Activated gamma-delta T cell treated with anti-CD3 and anti-CD28 coated beads, Interleukin-2, amount 50 U/mL, for 16 hours (primary cell): ENCODE measurements at places on chromosomes 6 and 20.

- no peak for DNase-seq
Observed at GRCh38 chr20:19968028-19968427, 49.1 kb upstream of the NAA20 start.

DNA sequence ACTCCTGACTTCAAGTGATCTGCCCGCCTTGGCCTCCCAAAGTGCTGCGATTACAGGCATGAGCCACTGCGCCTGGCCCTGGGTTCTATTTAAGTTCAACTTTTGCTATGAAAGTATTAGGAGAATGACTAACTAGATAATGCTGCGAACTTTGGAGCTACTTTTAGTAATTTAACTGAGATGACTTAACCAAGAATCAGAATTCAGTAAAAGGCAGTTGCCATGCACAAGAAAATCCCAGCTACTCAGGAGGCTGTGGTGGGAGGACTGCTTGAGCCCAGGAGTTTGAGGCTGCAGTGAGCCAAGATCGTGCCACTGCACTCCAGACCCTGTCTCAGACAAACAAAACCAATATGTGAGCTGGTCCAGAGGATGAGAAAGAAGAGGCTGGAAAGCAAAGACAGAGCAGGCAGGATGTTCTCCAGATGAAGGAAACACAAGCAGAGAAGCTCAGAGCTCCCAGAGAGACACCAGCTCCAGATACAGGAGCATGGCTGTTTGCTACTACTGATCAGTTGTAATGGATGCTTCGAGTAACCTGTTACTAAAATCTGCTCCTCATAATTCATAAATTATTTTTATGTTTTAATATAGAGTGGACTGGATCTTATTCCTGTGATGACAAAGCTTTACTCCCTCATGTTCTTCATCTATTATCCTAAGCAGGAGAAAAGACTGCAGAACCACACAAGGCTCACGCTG is 23.9 kb downstream of the ZNF217 start:
- DNase-seq, result no peak

DNA sequence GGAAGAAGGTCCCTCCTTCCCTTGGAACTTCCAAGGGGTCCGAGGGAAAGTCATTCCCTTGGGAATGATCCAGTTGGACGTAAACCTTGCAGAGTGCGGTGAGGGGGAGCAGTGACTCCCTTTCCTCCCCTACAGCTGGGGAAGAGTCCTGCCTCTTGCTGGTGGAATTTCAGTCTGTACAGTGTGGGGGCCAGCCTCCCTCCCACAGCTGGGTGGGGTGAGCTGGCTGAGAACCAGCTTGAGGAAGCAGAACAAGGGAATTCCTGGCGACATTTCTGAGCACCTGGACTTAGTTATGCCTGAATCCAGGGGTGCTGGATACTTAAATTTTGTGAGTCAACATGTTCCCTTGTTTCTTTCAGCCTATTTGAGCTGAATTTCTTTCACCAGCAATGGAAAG is 152.0 kb downstream of the ANKRD60 start:
- DNase-seq, result no peak

GRCh38 chr20:61868466-61869090 is 197.1 kb downstream of the TAF4 start:
- DNase-seq, result no peak

DNA sequence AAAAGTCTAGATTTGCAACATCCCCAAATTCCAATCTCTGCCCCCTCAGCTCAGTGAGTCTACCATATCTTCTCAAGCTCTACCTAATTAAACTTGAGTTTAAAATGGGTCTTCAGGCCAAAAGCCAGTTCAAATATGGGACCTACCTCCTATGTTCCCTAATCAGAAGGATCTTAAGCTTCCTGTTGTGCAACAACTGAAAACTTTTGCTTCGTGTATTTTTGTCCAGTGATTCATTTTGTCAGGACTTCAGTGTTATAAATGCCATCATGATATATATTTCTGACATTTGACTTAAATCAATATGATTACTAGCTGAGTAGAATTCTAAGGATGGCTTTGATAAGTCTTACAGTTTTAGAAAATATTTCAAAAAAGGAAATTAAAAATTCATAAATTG is 622.6 kb upstream of the PTCHD4 start:
- DNase-seq, result no peak

DNA sequence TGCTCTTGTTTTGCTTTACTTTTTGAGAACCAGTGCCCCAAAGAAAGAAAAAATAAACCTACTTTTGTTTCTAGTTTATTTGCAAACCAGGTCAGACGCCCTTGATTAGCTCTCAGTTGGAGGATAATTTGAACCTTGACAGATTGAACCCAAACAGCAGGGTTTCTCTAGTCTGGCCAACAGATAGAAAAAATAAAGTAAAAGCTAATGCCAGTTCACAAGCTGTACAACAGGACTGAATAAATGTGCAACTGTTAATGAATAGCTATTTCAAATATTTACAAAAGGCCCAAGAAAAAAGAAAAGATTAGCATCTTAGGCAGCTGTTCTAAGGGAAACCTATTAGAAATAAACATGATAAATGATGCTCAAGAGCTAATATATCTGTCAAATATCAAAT is 331.8 kb downstream of the CDKAL1 start:
- DNase-seq, result no peak

GRCh38 chr6:16704401-16705045 is 56.7 kb downstream of the ATXN1 start:
- no peak for DNase-seq

- DNase-seq, result no peak
Observed at GRCh38 chr6:5670381-5670780, 336.3 kb downstream of the NRN1 start.

GRCh38 chr6:25963426-25964123 is 973 bp downstream of the TRIM38 start:
- no peak for DNase-seq

DNA sequence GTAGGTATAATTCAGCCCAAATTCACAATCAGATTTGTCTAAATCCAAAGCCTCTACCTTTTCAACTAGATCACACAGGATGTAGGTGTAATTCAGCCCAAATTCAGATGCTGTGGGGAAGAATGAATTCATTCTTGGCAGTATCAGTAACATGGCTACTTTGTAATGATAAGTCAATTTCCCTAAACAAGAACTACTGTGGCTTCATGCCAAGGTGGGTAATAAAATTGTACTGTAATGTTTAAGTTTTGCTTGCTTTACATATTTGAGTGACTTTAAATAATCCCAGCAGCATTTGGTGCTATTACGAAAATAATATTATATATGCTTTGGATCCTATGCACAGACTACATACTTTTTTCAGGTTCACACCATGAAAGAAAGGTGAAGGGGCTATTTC is 239.1 kb downstream of the HDGFL1 start:
- no peak for DNase-seq

DNA sequence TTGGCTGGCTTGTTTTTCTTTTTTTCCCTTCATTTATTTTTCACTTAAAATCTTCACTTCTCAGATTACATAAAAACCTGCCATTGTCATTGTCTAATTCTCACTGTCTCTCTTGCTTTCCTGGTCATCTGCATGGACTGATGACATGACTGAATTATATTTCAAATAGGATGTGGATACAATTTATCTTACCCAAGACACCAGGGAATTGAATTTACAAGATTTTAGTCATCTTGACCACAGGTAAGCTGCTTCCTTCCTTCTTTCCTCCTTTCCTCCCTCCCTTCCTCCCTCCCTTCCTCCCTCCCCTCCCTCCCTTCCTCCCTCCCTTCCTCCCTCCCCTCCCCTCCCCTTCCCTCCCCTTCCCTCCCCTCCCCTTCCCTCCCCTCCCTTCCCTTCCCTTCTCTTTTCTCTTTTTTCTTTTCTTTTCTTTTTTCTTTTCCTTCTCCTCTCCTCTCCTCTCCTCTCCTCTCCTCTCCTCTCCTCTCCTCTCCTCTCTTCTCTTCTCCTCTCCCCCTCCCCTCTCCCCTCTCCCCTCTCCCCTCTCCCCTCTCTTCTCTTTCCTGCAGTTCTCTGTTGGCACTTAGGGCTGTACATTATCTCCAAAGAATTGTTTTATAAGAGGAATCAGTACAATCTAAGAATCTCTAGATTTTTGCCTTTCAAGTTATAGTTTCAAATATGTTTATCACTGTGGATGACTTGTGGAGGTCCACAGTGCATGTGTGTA is 171.5 kb downstream of the CARMIL1 start:
- no peak for DNase-seq

DNA sequence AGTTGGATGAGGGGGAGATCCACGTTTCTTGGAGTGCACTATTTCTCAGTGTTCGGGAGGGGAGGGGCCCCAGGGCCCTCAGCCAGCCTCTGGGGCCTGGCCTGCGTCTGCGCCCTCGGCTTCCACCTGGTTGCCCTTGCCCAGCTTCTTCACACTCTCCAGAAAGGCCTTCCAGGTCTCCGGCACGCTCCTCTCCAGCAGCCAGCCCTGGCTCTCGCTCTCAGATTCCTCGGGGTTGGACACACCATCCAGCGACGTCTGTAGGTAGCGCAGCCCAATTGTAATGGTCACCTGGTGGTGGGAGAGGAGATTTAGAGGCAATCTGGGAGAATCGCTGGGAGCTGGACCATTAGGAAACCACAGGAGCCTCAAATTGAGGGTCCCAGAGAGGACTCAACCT is 24.2 kb downstream of the PRPH2 start:
- no peak for DNase-seq

DNA sequence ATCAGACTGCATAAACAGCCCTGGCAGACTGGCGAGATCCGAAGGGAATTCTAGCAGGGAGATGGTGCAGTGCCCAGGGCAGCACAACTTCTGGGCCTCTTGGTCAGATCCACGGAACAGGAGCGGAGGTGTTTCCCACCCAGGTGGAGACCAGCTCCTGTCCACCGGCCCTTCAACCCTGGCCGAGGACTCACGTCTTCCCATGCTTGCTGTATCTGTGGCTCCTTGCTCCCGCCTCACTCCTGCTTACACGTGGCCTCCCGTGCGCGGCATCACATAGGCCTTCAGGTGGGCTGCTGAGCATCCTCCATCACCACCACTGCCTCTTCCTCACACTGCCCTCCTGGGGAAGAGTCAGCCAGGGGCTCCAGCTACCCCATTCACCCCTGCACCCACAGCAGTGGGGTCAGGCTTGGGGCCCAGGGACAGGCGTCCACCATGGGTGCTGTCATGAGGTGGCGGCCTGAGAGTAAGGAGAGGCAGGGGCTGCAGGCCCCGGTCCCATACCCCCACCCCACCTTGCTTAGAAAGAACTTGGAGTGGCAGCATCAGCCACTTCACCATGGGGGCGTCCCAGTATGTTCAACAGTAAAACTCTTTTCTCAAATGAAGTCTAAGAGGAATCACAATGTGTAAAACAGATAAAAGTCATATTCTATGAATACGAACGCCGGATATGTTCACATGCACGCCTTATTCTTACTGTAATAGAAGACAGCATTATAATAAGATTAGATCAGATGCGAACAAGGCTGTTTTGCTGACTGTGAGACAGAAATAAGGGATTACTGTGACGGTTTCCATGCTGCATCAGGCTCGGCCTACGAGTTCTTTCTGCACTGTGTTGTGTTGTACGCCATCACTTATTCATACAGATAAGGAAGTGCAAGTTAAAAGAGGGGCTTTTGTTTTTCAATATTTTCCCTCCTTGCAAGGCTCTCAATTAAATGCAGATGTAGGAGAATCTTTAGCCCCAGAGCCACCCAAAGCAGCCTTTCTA is 165.4 kb downstream of the GRM4 start:
- no peak for DNase-seq

DNA sequence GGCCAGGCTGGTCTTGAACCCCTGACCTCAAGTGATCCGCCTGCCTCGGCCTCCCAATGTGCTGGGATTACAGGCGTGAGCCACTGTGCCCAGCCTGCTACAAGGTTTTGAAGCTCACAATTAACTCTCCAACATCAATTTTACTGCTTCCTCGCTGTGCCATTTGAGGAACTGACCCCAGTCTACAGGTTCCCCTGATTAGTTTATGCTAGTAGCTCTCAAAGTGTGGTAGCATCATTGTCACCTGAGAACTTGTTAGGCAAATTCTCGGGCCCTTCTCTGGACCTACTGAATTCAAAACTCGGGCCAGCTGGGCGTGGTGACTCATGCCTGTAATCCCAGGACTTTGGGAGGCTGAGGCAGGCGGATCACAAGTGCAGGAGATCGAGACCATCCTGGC is 49.4 kb downstream of the MCUR1 start:
- no peak for DNase-seq

GRCh38 chr6:52929321-52930164 is 20.0 kb upstream of the GSTA3 start:
- no peak for DNase-seq

DNA sequence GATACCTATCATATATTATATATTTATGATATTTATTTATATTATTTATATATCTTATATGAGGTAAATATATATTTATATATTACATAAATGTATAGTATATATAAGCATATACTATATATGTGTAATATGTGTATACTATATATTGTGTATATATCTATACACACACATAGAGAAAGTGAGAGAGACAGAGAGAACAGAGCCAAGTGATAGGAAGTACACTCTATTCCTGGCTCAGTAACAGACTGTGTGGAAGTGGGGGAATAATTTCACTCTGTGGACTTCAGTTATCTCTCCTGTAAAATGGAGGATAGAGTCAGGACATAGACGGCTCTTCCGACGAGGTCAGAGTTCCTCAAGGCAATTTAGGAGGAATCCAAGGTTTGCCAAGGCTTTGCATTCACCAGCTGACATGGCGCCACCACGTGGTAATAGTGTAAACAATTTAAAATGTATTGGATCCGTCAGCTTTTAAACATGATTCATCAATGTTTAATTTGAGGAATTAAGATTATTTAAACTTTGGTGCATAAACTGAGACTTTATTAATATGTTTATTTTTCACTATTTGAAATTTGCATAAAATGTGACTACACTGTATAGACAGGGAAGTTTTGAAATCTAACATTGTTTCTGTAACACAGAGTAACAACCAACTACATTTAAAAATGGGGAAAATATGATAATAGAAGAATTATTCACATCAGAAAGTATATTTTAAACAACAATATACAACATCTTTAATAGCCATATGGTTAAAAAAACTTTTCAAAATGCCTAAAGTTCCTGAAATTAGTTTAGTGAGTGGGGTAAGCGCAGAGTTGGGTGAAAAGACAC is 75.4 kb upstream of the TMEM244 start:
- no peak for DNase-seq

- no peak for DNase-seq
Observed at GRCh38 chr20:38995536-38996044, 33.4 kb downstream of the DHX35 start.

- DNase-seq, result no peak
Observed at GRCh38 chr20:62799873-62800272, 3.6 kb downstream of the MRGBP start.
